ENCODE measurements at places on chromosomes 2 and 18.

DNA sequence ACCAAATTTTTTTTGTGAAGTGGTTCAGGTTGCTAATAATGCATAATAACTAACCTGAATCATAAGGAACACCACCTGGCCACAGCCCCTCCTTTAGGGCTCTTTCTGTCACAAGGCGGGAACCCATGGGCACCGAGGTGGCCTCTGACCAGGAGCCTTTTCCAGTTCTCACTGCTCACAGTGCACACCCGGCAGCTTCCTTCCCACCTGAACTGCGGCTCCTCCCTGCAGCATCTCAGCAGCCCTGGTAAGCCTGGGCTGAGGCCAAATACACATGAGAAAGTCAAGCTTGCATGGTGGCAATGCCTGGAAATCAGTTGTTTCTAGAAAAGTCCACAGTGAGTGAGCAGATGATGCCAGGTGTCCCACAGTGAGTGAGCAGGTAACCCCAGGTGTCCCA lies 77.6 kb upstream of the SNTG2 start:
- DNase-seq = no peak

- no peak for DNase-seq
These were observed 110.6 kb upstream of the IL1R2 start for GRCh38 chr2:101881131-101881530.

GRCh38 chr18:8615397-8616027 lies 6.3 kb downstream of the RAB12 start:
- no peak for DNase-seq

DNA sequence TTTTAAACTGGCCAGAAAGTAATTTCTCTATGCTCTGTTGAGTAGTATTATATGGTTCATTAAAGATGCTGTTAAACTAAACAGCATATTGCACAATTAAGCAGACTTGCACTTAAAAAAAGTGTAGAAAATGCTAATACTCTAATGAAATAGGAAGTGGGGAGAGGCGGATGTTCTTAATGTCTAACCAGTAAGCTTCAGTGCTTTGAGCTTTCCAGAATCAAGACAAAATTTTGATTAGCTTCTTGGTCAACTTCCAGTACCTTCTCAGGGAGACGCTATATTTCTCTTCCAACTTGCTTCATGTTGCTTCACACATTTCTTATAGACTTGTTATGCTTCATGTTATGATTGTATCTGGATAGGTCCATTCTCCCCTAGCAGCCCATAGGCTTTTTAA lies 89.1 kb downstream of the MAP2 start:
- no peak for DNase-seq

- DNase-seq = no peak
These were observed 185.0 kb upstream of the RASGRP3 start for GRCh38 chr2:33291278-33292013.
